ENCODE measurements at places on chromosomes 5 and 9. TPM values are rescaled to one million over a fixed set of nuclear protein-coding genes. Genes with fewer than 3 reads are reported as not detected.

ANKRD18A gene
- 2.2 TPM for polyA plus RNA-seq

GRCh38 chr9:90815183-90815943, 13.7 kb downstream of the SYK start:
- DNase-seq: peak; percentile 15

STKLD1 gene
- polyA plus RNA-seq: 3.5 TPM

GRCh38 chr9:129471201-129472019, 149.5 kb downstream of the C9orf50 start:
- DNase-seq: no peak

DNA sequence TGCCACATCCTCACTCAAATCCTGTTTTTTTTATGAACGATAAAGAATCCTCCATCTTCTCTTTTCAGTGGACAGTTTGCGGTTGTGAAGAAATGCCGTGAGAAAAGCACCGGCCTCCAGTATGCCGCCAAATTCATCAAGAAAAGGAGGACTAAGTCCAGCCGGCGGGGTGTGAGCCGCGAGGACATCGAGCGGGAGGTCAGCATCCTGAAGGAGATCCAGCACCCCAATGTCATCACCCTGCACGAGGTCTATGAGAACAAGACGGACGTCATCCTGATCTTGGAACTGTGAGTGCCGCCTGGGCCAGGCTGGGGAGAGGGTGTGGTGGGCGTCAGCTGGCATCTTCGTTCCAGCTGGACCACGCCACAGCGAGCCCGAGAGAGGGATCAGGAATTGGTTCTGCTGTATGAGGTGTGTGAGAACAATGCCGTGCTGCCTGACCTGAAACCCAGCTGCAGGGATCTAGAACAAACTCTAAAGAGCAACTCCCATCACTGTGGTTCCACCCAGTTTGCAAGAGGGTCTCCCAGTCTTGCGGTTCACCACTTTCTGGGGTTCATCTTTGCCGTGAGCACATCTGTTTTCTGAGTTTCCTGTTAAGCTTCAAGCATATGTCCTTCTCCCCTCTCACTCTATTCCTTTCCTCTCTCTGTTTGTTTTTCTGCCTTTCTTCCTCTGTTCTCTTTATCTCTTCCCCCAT, 107.4 kb downstream of the DAPK1 start:
- no peak for DNase-seq

IL4 gene
- not detected for polyA plus RNA-seq

GRCh38 chr9:131366761-131367401, 27.0 kb upstream of the PRRC2B start:
- no peak for DNase-seq

- no peak for DNase-seq
Observed at GRCh38 chr5:154783774-154784460, 28.7 kb downstream of the LARP1 start.

MUSK gene
- polyA plus RNA-seq: 0.51 TPM

- no peak for DNase-seq
Observed at GRCh38 chr5:141869514-141869913, 8.7 kb downstream of the PCDH1 start.

- DNase-seq: no peak
Observed at GRCh38 chr5:52077941-52078815, 694.9 kb downstream of the ISL1 start.

- peak; percentile 74 for DNase-seq
Observed at GRCh38 chr5:126354012-126354857, 69.0 kb upstream of the GRAMD2B start.

DNA sequence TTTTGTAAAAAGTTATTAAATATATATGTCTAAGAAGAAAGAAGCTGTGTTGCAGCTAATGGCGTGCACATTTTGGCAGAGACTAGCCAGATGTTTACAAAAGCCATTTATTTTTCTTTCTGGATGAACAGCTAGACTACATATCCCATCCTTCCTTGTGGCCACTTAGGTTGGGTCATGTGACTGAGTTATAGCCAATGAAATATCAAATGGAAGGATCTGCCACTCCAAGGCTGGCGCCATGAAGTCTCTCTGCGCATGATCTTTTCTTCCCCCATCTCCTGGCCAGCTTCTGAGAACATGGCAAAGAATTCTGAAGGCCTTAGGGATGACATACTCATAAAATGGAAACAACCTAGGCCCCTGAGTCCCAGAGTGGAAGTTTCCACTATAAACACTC, 244.2 kb upstream of the DAB2 start:
- DNase-seq: no peak

- DNase-seq: no peak
Observed at GRCh38 chr5:154986151-154986550, 27.4 kb upstream of the KIF4B start.

PCDHGA3 gene
- 2.2 TPM for polyA plus RNA-seq

All from right lung (tissue), 10 donors.